ENCODE measurements at places on chromosomes 6 and 20.
A peak's percentile ranks its signal among the peaks of the same experiment; 100 is the strongest.

DNA sequence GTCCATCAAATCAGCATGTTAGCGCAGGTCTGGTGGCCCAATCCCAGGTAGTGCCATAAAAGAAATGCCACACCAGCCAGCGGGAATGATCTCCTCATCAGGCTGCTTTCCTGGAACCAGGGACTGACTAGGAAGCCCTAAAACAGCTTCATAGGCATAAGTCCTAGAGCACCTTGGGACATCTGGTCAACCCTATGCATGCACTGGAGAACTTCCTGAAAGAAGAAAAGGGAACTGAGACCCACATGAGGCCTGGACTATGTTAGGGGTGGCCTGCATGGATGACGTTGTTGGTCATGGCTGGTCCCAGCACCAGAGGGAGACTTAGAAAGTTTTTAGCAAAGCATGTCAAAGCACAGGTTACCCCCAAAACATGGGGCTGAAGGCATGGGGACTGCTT lies 7.6 kb upstream of the KCNK16 start:
- DNase-seq: no peak

DNA sequence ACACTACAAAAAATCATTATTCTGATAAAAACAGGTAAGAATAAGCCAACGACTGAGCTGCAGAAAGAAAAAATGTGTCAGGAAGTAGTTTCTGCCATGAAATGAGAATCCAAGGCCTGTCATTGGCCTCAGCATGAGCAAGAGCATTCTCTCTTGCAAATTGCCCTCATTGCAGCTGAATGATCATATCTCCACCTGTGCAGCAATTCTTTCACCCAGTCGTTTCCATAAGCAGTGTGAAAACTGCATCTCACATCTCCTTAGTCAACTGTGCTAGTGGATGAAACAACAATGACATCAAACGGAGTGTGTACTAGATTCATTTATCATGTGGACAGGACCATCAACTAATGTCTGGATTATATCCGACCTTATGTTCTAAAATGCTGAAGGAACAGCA lies 88.2 kb upstream of the STXBP5 start:
- no peak for DNase-seq

GRCh38 chr6:46419576-46420002 lies 71.7 kb downstream of the RCAN2 start:
- DNase-seq: peak; percentile 81

DNA sequence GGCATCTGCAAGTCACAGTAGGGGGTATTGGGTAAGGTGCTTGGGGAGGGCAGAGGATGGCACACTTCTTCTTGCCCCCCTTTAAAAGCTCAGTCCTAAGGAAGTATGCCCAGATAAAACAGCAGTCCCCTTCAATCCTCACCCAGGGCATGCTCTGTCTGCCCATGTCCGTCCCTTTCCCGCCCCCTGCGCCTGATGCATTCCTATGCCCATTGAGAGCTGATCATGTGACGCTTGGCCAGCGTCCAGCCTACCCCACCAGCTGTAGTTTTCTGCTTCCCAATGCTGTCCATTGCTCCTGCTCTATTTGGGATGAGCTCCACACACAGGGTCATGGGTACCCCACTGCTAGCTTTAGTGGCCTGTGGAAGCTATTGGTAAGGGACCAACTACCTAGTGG lies 8.3 kb downstream of the SIGLEC1 start:
- DNase-seq: no peak

DNA sequence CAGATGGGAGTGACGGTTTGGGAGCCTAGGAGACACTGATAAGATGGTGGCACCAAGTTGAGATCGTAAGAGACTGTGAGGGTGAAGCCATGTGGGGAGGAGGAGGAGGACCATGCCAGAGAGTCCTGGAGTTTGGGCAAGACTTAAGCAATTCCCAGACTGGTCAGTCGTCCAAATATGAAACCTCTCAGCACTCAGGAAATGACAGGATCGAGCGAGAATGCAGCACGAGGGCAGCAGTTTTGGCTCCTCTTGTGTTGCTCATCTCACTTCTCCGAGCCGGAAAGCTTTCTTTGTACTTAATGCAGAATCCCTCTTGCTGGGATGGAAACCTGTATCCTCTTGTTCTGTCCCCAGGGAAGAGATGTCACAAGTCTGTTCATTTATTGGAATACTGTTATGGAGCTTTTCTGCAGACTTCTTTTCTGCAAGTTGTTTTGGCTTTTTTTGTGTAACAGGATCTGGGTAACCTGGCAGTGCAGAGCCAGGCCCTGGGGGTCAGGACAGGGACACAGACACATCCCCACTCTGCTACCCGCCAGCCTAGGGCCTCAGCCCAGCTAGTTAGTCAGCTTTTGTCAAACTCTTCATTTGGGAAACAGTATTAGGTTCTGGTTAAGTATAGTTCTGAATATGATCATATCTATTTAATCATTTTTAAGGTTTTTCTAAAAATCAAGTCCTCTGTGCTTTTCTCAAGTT lies 34.3 kb downstream of the FNDC1 start:
- no peak for DNase-seq

DNA sequence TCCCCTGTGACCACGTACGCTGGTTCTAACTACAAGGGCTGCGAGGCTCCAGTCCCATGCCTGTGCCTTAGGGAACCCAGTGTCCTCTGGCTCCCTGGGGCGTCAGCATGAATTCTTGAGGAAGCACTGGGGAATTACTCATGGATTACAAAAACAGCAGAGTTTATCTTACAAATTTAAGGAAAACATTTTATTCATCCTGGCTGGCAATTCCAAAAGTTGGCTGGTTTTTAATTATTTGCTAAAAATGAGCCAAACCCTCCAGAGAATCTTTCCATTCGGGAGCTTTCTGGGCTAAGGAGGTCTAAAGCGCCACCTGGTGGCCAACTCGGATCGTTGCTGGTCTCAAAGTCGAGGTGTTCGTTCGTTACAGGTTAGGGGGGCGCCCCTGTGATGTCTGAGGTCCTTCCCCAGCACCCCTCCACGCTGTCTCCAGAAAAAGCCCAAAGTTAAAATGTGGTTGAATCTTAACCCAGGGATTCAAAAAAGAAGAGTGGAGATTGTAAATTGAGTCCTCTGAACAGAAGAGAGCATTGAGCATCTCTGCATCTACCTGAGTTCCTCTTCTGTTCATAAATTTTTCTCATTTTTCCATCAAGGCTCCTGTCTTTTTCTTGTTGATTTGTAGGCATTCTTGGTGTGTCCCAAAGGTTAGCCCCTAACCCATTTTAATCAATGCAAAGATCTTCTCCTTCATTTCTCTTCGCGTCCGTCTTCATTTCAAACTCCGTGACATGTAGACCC lies 99.4 kb downstream of the BFSP1 start:
- DNase-seq: peak; percentile 81

- DNase-seq: no peak
These were observed 21.0 kb upstream of the NANP start for GRCh38 chr20:25644814-25645213.

DNA sequence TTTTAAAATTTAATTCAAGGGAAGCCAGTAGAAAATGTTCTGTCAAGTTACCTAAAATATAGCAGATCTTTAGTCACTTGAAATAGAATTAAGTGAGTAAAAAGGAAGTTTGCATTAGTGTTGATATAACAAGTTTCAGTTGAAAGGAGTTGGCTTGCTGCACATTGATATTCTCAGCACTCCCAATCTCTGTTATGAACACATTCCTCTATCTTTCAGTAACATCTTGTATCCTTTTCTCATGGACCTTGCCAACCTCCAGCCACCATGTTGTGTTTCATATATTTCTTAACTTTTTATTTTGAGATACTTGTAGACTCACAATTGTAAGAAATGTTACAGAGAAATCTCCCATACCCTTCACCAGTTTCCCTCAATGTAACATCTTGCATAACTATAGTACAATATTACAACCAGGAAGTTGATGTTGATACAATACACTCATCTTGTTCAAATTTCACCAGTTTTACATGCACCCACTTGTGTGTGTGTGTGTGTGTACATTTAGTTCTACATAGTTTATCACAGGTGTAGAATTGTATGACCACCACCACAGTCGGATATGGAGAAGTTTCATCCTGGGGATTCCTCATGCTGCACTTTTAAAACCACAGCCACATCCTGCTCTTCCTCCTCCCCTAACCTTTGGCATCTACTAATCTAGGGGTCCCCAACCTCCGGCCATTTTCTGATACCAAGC lies 20.2 kb upstream of the PAQR8 start:
- DNase-seq: no peak

GRCh38 chr20:35144694-35145093 lies 2.4 kb downstream of the EDEM2 start:
- no peak for DNase-seq

DNA sequence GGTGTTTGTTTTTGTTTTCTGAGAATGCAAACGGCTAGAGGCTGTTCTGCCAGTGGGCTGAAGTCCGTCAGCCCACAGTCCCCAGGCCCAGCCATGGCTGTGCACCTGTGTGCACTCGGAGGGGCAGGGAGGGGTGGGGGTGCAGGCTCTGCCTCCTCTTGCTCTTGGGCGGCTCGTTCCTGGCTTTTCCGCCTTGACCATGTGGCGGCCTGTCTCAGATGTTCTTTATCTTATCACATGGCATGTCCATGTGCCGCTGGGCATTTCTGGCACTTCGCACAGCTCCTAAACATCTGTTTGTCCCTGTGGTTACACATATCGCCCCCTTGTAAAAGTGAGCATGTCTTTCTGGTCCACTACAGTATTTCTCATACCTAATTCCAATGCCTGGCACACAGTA lies 137.0 kb downstream of the CDH4 start:
- DNase-seq: no peak

- DNase-seq: peak; percentile 72
These were observed 26.6 kb downstream of the RIN2 start for GRCh38 chr20:19784511-19785172.

DNA sequence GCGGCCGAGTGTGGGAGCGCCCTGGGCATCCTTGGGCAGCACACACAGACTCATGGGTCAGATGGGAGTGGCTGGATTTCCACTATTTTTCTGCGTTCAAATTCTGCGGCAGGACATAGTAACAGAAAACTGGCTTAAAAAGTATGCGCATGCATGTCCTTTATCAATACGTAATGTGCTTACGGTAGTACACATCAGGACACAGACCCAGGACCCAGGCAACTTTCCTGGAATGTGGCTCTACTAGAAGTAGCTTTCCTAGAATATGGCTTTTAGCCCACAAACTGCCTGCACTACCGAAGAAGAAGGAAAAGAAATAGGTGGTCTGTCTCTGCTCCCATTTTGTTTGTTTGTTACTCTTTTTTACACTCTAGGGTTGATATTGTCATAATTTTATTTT lies 43.4 kb upstream of the SHLD1 start:
- DNase-seq: no peak

DNA sequence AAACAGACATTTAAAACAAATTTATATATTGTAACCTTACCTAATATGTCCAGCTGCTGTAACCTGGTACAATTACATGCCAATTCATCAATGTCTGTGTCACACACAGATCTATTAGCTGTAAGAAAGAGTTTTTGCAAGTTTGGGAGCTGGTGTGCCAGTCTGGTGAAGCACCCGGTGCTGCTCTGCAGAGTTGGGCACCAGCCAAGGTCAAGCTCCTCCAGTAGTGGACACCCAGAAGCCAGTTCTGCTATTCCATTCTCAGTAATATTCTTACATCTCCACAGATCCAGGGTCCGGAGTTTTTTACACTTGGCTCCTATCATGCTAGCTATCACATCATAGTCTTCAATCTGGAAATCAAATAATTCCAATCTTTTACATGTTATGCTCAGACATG lies 41.0 kb downstream of the POU3F2 start:
- DNase-seq: peak; percentile 76

GRCh38 chr20:49669601-49670189 lies 44.0 kb downstream of the B4GALT5 start:
- DNase-seq: no peak

GRCh38 chr20:51116765-51117686 lies 94.1 kb upstream of the KCNG1 start:
- DNase-seq: peak; percentile 29

GRCh38 chr6:36463676-36464075 lies 20.9 kb downstream of the KCTD20 start:
- DNase-seq: no peak

DNA sequence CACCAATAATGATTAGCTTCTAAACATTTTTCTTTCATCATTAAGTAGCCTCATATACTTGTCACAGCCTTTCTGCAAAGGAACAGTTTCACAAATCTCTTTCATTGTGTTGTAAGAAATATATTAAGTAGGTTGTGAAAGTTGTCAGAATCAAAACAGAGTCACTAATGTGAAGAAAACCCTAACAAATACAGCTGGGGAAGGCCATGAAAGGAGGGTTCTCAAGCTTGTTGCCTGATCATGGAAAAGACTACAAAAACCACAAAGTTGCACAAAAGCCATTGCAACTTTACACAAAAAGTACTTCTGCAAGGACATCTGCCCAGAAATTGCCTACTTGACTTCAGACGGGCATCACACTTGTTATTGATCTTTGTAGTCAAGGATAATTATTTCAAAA lies 216.1 kb downstream of the ALDH8A1 start:
- DNase-seq: no peak

DNA sequence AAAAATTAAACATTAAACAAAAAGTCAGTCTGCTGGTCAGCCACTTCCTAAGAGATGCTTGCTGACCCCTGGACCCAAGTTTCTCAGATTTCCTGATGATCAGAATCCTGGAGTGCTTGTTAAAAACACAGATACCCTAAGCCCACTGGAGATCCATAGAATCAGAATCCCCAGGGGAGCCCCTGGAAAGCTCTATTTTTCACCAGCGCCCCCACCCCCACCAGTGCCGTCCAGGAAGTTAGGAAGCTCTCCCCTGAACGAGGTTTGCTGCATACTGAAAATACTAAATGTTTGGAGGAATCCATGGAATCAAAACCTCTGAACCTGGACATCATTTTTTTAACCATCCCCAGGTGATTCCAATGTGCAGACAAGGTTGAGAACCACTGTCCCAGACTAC lies 69.2 kb downstream of the BFSP1 start:
- no peak for DNase-seq

GRCh38 chr6:8859501-8859900 lies 424.2 kb upstream of the SLC35B3 start:
- DNase-seq: no peak

- no peak for DNase-seq
These were observed 228.0 kb upstream of the PLN start for GRCh38 chr6:118319894-118320649.

- DNase-seq: peak; percentile 14
These were observed at the start of gene RFX6 for GRCh38 chr6:116876635-116877611. Gene RFX6 (plus strand): TSS chr6:116877242. CDS start chr6:116877276, 34 bp downstream.

- DNase-seq: no peak
These were observed 8.9 kb upstream of the RFPL4B start for GRCh38 chr6:112338166-112338709.

- DNase-seq: no peak
These were observed 13.8 kb downstream of the CCN5 start for GRCh38 chr20:44728801-44729443.

All from testis (tissue), 5 donors.